ENCODE measurements at places on chromosomes 1 and 21.

GRCh38 chr1:173164178-173164577 is 43.0 kb downstream of the TNFSF4 start:
- no peak for DNase-seq

DNA sequence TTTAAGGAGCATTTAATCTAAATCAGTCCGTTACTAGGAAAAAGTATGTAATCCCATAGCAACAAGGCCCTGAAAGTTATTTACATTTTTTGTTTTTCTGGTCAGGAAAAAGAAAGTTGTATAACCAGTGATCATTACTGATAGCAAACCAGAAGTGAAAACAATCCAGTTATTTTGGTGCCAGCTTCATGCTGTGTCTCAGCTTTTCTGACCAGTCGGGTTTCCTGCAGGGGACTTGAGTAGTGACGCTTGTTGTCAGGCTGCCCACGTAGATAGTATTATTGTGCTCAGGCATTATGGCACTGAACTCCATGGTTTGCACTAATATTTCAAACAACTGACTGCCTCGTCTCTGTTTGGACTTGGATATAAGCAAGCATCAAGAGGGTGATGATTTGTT is 55.2 kb downstream of the SASS6 start:
- DNase-seq = no peak

- no peak for DNase-seq
Measured at GRCh38 chr21:45320261-45321025, 32.7 kb upstream of the POFUT2 start.

GRCh38 chr1:168918860-168919741 is 187.4 kb upstream of the ATP1B1 start:
- DNase-seq = peak; percentile 44
